Activated CD4-positive, alpha-beta T cell treated with anti-CD3 and anti-CD28 coated beads for 24 hours (primary cell): ENCODE measurements at places on chromosomes 7 and 10.

- DNase-seq = no peak
These were observed 87.9 kb downstream of the KIF20B start for GRCh38 chr10:89789188-89789877.

DNA sequence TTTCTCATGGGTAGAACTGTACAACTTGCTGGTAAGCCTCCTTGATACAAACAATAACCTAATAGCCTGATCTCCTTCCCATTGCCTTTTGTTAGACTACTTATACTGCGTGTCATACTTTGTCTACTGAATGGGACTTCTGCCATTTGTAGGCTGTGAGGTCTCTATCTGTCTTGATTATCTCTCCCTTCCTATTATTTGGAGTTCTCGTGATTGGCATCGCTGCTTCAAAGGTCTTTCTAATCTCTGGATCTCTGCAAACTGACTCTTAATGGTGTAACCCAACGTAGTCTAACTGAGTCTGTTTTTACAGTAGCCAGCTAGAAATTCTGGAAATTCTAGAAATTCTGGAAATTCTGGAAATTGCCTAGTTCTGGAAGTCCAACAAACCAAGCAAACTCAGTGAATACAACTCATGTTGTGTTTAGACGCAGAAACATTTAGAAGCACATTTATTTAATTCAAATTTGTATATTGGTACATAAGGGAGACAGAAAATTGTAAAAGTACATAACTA is 29.8 kb downstream of the PHYHIPL start:
- DNase-seq = no peak

DNA sequence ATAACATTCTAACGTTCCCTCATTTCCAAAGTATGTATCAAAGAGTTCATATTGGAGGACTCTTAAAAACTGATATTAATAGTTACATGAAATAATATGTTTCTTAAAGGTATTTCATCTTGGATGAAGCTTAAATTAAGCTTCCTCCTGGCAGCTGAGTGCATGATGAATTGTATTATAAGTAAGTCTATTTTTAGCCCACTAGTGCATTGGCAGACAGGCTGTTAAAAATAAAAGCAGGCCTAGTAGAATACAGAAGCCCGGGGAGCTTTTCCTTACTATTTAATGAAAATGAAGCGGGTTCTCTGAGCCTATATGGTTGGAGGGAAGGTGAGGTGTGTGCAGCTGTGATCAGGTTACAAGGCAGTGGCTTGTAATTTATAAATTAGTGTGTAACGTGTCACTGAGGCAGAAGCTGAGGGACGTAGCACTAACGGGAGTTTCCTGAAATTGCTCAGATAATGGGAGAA is 130.7 kb upstream of the KMT2E start:
- DNase-seq = no peak

DNA sequence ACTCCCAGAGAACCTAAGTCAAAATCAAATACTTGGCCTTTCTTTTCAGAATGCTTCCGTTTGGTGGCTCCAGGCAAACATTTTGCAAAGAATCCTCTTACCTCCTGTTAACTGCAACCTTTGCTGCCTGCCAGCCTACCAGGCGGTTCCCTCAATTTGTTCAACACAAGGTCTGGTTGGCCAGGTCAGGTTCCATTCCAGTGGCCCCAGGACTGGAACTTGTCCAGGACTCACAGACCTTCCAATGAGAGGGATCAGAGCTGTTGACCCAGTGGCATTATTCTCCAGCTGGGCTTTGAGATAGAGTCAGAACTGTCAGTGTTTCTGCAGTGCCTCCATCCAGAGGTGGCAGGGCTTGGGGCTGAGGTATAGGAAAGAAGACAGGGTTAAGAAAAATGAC is 137.0 kb downstream of the NEUROD6 start:
- DNase-seq = no peak

GRCh38 chr7:79302293-79302692 is 151.2 kb downstream of the MAGI2 start:
- no peak for DNase-seq

- DNase-seq = no peak
These were observed 24.4 kb downstream of the JMJD1C start for GRCh38 chr10:63441404-63441803.

GRCh38 chr7:27868131-27868550 is 128.2 kb downstream of the TAX1BP1 start:
- no peak for DNase-seq

GRCh38 chr10:112304267-112304859 is 21.2 kb downstream of the TECTB start:
- no peak for DNase-seq

GRCh38 chr10:87722716-87723115 is 63.0 kb downstream of the PAPSS2 start:
- DNase-seq = no peak

- DNase-seq = no peak
These were observed 69.2 kb downstream of the DNAJC1 start for GRCh38 chr10:21934307-21934706.

DNA sequence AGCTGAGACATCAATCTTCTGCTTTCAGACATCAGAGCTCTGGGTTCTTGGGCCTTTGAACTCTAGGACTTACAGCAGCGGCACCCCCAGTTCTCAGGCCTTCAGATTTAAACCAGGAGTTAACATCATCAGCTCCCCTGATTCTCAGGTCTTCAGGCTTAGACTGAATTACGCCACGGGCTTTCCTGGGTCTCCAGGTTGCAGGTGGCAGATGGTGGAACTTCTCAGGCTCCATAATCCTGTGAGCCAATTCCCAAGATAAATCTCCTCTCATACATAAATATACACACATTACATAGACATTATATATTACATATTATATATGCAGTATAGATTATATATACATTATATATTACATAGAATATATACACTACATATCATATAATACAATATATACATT is 408.9 kb upstream of the AUTS2 start:
- DNase-seq = no peak

GRCh38 chr10:80463868-80464267 is 9.8 kb downstream of the TSPAN14 start:
- no peak for DNase-seq

- no peak for DNase-seq
These were observed 241.6 kb downstream of the CCDC7 start for GRCh38 chr10:32687546-32687945.

GRCh38 chr10:86968271-86968993 is at the start of gene ADIRF:
Gene ADIRF, plus strand, starts transcription at chr10:86968482. Its CDS starts 63 bp downstream, at chr10:86968545.
- no peak for DNase-seq

DNA sequence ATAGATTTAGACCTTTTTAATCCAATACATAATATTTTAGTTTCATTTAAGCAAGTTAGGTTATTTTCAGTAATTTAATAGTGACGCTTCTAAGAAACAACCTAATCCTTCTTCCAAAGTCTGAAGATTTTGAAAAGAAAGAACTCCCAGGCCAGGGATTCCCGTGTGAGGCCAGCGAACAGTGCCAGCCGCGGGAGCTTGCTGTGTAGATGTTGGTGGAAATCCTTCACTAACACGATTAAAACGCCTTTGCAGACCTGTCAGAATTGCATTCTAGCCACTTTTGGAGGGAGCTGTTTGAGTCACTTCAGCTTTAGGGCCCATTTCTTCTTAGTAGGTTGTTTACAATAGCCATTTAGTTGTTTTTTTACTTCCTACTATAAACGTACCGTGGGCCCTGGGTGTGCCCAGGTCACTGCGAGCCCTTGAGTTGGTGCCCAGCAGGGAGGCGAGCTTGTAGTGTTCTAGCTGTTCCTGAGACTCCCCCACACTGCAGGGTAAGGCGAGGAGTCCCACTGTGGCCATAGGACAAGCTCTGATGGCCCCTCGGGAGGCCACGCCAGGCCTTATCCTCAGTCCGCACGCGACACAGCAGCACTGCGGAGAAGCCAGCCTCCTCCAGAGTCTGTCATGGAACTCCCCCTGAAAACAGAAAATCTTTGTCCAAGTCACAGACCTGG is 32.3 kb downstream of the PPP2R2D start:
- DNase-seq = no peak

GRCh38 chr10:33204031-33204430 is 130.4 kb downstream of the NRP1 start:
- no peak for DNase-seq

DNA sequence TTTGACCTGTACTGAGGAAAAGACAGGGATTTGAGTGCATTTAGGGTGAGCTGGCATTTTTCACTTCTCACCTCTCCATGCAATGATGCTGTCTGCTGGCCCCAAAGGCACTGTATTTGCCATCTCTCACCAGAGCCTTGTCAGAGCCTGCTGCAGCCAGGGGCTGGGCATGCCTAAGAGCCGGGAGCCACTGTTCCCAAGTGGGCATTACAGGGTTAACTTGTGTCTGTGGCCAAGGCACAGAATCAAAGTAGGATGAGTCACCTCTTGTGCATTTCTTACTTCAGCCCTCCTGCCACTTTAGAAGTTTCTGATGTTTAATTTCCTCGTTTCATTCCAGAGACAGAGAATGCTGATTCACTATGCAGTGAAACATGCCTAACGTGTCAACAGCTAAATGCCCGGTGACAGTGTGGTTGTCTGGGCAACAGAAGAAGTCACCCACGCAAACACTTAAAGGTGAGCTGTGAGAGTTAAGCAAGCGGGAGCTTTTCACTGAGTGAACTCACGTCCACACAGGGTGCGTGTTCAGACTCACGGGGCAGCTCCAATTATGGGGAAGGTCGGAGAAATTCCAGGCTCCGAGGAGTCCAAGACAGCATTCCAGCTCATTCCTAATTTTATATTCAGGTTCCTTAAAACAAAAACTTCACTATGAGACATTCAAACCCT is 57.1 kb upstream of the IGFBP3 start:
- no peak for DNase-seq

DNA sequence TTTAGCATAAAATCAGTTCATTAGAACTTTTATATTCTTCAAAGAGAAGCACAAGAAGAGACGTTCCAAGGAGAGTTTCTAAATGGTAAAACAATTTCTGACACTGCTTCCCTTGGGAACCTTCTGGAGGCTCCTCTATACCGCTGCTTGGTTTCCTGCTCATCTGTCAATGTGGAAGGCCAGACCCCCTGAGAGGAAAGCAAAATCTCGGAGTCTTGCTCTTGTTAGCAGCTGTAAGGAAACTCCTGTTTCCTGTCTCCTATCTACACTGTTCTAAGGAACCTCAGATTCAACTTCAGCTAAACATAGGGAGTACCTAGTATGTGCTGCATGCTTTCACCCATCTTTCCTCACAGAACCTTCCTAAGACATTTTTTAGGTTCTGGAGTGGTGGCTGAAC is 322.2 kb downstream of the BMPER start:
- no peak for DNase-seq

- no peak for DNase-seq
These were observed 53.9 kb downstream of the CHST15 start for GRCh38 chr10:124039483-124040013.

DNA sequence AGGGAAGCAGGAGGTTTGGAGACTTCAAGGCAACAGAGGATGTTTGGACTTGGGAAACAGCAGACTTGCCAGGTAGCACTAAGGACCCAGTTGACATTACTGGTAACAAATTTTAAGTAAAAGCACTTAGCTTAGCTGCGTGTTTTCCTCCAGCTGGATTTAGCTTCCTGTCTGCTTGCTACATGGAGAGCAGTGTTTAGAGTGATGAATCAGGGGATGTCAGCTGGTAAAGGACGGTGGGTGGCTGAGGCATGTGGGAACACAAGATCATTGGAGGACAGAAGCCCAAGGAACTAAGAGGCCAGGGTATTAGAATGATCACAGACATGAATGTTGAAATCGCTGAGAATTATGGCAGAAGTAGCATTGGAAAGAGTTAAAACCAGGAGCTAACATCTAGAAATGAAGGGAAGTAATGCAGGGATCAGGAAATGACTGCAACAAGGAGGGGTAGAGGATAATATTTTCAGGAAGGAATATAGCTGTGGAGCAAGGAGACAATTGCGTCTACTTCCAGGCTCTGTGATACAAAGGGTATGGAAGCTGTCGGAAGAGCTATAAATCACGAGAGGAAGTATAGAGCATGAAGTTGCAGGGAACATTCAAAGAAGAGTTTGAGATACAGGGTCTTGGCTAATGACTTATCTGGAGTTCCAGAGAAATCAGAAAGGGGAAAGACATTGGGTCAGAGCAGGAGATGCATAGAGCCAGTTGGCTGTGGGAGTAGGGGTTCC is 34.4 kb downstream of the CALD1 start:
- no peak for DNase-seq

DNA sequence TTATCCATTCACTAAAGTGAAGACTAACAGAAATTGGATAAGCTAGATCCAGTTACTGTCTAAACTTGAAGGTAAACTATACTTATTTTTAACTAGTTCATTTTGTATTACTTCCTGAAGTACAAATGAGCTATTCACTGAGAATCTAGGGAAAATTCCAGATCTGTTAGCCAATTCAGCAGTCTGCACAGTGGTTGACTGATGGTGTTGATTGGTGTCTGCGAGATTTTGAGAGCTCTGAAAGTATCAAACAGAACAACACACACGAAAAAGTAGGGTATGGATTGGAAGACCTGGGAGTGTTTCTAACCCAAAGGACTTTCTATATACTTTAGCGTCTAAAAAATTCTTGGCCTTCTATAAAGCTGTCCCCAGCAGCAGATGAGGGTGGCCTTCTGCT is 33.6 kb upstream of the AGR2 start:
- no peak for DNase-seq

- DNase-seq = no peak
These were observed 78.4 kb upstream of the CAMK2B start for GRCh38 chr7:44403775-44404174.
